Stimulated activated CD4-positive, alpha-beta T cell treated with anti-CD3 and anti-CD28 coated beads, Interleukin-1b, Interleukin-23, amount 100 ng/mL, for 1 hour (primary cell): ENCODE measurements at places on chromosomes 2 and 18.

DNA sequence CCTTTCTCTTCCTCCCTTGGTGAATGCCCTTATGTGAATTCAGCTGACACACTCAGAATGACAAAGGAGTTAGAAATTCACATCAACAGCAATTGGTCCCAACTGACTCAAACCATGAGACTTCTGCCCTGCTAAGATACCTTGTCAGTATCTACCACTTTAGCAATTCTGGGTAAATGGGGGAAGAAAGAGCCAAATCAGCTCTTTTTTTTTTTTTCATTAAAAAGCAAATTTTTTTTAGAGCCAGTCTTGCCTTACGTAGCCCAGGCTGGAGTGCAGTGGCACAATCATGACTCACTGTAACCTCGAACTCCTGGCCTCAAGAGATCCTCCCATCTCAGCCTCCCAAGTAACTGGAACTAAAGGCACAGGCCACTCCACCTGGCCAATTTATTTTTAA is 1.7 kb upstream of the PPP4R1 start:
- DNase-seq, result no peak

DNA sequence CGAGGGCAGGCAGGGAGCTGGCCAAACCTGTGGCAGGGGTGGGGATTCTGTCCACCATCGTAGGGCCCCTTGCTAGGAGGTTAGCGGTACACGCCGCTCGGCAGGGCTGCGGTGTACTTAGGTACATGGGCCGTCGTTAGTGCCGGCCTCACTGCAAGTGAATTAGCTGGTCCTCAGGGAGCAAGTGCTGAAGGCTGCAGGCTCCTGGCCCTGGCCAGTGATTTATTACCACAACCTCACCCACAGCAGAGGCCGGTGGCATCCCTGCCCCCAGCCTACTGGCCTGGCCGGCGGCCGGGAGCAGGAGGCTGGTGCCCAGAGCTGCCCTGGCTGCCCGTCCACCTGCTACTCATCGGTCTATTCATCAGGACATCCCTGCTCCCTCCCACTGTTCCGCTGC is 19.6 kb upstream of the PTMA start:
- no peak for DNase-seq

- DNase-seq, result no peak
These were observed 23.2 kb downstream of the MEMO1 start for GRCh38 chr2:31987454-31988220.

DNA sequence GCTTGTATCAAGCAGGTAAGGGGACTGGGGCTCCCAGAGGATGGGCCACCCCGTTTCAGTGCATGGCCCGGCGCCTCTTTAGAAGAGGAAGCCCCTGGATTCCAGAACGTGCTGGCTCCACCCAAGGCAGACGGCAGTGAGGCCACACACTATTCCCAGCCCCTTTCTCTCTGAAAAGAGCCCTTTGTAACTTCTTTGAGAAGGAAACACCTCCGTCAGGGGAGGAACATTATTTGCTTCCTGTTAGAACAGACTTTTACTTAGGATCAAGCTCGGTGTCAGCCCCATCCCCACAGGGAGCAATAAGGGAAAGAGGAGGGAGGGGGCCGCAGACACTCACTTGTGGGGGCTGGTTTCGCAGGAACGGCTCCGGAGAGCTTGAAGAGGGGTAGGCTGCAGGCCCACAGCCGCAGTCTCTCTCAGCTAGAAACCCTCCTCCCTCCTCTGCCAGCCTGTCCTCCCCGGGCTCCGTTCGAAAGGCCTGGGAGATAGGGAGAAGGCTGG is 49.6 kb upstream of the RMDN2 start:
- no peak for DNase-seq

DNA sequence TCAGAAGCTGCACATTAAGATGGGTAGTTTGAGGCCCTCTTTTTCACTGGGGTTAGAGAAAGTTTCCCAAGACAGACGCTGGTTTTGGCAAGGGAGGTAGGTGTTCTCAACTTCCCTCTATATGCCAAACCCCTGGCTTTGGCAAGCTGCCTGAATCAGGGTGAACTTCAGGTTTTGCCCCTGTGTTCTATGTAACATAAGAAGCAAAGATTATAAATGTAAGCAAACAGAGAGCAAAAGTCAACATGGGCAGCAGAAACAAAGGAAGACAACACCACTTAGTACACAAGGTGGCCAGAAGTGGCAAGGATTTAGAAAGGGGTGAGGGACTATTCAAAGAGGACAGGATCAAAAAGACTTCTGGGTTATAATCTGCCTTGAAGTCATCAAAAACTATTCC is 70.5 kb upstream of the TFCP2L1 start:
- DNase-seq, result no peak

- no peak for DNase-seq
These were observed 322.9 kb downstream of the GBX2 start for GRCh38 chr2:235845245-235845644.

GRCh38 chr2:86042256-86043168 is 63.2 kb downstream of the POLR1A start:
- DNase-seq, result no peak

DNA sequence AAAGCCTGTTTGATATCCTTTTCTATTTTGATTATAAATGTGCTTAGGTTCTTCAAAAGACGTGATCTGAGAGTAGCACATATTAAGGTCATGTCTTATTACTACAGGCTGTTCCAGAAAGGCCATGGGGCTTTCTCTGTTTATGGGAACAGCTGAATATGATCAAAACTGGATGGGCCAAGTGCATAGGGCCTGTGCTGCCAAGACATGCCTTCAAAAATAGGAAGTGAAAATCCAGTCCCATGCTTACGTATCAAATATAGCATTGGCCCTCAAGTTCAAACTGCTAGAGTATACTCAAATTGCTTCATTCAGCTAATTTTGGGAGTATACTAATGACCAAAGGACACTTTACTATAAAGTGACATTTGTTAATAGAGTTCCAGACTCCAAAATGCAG is 24.1 kb downstream of the SLC25A52 start:
- no peak for DNase-seq

- no peak for DNase-seq
These were observed 122.8 kb downstream of the TMEM200C start for GRCh38 chr18:5772306-5773105.

- no peak for DNase-seq
These were observed 499.7 kb downstream of the PTH2R start for GRCh38 chr2:208906330-208906729.

DNA sequence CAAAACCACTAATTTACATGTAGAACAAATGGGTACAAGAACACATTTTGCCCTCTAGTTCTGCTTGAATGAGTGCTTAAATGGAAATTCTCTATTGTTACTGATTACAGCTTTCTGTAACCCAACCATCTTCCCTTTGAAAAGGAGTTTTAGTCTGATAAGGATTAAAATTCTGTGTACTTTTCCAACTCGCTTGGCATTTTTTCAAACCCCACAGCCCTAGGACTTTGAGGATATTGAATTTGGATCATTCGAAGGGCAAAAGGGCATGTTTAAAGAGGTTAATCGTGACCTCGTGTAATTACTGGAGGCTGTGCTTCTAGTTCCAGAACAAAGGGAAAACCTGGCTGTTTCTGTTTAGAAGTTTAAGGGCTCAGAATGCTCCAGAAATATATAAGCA is 432.3 kb downstream of the PID1 start:
- no peak for DNase-seq

GRCh38 chr18:12776821-12777471 is 74.1 kb downstream of the PSMG2 start:
- DNase-seq, result no peak

DNA sequence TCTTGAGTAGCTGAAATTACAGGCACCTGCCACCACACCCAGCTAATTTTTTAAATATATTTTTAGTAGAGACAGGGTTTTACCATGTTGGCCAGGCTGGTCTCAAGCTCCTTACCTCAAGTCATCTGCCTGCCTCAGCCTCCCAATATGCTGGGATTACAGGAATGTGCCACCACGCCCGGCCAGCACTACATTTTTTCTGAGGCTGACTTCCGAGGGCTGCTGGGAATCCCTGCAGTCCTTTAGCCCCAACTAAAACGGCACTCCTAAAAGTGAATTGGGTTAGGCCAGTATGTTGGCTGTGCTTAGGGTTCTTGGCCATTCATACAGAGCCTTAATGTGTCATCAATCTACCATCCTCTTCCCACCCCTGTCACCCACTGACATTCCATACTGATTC is 375.4 kb downstream of the DCC start:
- no peak for DNase-seq

GRCh38 chr18:24018299-24018886 is 3.8 kb downstream of the TTC39C start:
- DNase-seq, result no peak

DNA sequence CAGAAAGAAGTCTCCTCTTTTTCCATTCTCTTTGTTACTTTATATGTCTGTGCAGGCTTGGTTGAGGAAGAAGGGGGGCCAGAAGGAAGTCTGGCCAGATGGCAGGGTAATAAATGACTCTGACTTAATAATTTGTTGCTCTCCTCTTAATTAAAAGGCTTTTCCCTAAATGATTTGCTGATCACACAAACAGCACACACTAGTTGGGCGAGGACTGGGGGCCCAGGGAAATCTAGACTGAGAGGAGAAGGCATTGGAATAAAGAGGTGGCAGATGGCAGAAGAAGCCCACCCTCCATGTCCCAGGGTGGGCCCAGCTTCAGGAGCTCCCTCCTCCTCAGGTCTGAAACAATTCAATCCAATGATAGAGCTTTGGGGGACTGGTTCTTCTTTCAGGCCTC is 12.7 kb upstream of the SMARCAL1 start:
- DNase-seq, result no peak

DNA sequence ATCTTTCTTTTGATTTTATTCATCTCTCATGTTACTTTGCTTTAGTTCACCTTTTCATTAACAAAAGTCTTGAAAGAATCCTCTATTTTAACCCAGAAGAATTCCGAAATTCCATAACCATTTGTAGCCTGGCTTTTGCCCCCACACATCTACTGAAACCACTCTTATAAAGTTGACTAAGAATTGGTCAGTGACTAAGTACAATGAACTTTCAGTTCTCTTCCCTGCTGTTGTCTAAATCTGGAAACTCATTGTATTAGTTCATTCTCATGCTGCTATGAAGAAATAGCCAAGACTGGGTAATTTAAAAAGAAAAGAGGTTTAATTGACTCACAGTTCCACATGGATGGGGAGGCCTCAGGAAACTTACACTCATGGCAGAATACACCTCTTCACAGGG is 49.9 kb upstream of the PNPT1 start:
- DNase-seq, result no peak

- no peak for DNase-seq
These were observed 146.5 kb downstream of the CCDC74A start for GRCh38 chr2:131674174-131674507.

GRCh38 chr2:40292291-40292690 is 159.6 kb downstream of the SLC8A1 start:
- no peak for DNase-seq

GRCh38 chr2:13770279-13770678 is 862.2 kb upstream of the LRATD1 start:
- DNase-seq, result no peak

GRCh38 chr2:134679745-134680144 is 39.1 kb downstream of the TMEM163 start:
- no peak for DNase-seq

GRCh38 chr18:58499527-58500221 is 129.2 kb downstream of the ALPK2 start:
- no peak for DNase-seq

DNA sequence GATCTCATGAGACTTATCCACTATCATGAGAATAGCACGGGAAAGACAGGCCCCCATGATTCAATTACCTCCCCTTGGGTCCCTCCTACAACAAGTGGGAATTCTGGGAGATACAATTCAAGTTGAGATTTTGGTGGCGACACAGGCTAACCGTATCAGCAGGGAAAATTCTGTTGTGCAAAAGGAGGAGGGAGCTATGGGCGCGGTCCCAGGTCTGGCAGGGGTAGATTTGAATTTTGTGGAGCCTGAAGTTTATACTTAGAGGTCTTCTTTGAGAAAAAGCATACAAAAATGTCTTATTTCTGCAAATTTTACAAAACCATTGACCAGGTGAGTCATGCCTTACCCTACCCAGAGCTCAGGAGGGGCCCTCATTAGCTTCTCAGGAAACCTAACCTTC is 36.6 kb downstream of the SLC4A3 start:
- no peak for DNase-seq

DNA sequence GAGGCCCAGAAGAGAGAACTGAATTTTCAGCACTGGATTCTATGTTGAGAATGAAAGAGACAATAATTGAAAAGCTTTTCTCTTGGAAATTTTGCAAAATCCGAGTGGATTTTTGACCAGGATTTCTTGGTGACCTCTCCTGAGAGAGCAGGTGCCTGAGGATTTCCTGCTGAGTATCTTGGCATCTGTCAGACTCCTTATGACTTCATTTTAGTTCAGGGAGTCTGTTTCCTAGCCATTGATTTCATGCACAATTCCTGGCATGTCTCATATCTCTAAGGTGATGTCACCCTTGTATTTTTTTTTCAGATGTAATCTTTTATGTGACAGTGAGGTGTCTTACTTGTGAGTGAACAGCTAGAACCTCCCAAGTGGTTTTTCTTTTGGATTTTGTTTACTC is 195.9 kb downstream of the NEDD4L start:
- DNase-seq, result no peak

- DNase-seq, result no peak
These were observed 13.4 kb downstream of the IL37 start for GRCh38 chr2:112924360-112924759.

- no peak for DNase-seq
These were observed 43.1 kb upstream of the ATP8B1 start for GRCh38 chr18:57846258-57846657.

DNA sequence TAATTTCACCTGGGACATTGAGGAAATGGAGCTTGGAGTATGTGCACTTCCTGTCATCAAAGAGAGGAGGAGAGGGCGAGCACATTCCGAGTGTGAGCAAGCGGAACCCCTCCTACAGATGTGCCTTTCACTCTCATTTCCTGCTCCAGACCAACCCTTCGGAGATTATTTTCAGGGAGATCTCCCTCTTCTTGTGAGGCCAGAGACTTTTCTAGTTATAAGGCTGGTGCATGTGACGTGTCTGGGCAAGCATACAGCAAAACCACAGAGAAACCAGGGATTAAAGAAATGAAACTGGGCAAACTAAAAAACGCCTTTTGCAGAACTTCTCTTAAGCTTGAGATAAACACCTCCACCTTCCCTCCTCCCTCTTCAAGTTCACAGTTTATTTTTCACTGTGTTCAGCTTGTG is 409.2 kb upstream of the TCF4 start:
- DNase-seq, result no peak

DNA sequence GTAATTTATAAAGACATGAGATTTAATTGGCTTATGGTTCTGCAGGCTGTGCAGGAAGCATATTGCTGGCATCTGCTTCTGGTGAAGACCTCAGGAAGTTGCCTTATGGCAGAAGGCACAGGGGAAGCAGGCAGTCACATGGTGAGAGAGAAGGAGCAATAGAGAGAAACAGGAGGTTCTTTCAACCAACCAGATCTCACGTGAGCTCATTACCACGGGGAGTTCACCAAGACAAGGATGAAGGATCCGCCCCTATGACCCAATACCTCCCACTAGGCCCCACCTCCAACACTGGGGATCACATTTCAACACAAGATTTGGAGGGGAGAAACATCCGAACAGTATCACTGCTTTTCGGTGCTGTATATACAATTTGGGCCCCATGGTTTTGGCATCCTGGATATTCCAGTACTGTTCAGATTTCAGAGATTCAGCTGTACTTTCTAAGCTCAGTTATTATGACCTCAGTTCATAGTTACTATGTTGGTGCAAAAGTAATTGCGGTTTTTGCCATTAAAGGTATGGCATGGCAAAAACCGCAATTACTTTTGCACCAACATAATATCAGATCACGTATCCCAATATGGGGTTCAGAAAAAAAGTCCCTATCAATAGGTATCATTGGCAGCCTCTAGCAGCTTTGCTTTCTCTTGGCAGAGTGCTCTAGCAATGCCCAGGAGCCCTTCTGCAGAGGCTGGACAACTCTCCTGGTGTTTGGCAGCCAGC is 189.6 kb upstream of the SIX3 start:
- DNase-seq, result no peak

- no peak for DNase-seq
These were observed 123.8 kb downstream of the KCTD1 start for GRCh38 chr18:26424428-26425147.
